ENCODE measurements at places on chromosomes 6 and 20. TPM values are rescaled to one million over a fixed set of nuclear protein-coding genes. Genes with fewer than 3 reads are reported as not detected.
A peak's percentile ranks its signal among the peaks of the same experiment; 100 is the strongest.

DNA sequence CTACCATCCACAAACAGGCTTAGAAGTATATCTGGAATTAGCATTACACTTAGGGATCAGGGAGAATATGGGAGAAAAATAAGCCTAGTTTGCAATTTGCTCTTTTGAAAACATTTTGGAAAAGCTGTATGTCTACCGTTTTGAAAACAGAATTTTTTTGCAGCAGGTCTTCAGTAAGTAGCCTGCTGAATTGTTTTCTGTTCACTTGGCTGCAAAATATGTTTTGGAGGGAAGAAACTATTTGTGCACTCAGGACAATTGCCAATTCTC lies 39.6 kb downstream of the ILRUN start:
- DNase-seq, result peak; percentile 71

DNA sequence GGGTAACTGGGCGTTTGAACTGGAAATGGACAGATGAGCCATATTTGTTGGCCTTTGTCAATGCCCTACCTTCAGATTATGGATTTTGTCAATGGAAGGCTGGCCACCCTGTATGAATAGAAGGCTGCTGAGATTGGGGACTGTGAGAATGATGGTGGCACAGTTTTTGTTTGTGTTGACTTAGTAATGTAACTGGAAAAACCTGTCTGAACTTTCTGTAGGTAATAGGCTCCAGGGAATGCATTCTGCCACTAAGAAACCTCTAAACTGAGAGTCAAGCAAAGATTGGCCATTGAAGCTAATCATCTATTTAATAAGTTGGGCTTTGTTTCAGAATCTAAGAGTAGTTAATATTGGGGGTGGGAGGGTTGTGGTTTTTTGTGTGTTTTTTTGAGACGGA lies 97.5 kb downstream of the FOXO3 start:
- DNase-seq, result no peak

DNA sequence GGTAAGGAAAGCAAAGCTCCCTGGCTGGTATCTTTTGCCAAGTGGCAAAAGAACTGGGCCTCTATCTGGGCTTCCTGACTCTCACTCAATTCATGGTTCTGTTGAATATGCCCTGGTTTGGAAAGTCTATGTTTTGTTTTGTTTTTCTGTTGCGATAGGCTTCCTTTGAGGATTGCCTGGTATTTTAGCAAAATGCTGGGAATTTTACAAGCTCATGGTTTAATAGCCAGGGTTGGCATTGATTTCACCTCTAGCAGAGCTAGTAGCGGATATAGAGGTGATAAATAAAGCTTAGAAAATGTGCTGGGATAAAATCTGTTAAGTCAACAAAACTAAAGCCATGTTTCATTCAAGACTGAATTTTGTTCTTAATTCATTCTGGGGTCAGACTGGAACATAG lies 109.9 kb downstream of the RNF144B start:
- no peak for DNase-seq

GRCh38 chr6:41877051-41877680 lies 18.0 kb downstream of the USP49 start:
- no peak for DNase-seq

The VSTM2L gene
- 9.2 TPM for total RNA-seq

The OR2H2 gene
- not detected for total RNA-seq

The RAB23 gene
- total RNA-seq, result 78.6 TPM

The MYL9 gene
- total RNA-seq, result 172 TPM

The GLP1R gene
- not detected for total RNA-seq

DNA sequence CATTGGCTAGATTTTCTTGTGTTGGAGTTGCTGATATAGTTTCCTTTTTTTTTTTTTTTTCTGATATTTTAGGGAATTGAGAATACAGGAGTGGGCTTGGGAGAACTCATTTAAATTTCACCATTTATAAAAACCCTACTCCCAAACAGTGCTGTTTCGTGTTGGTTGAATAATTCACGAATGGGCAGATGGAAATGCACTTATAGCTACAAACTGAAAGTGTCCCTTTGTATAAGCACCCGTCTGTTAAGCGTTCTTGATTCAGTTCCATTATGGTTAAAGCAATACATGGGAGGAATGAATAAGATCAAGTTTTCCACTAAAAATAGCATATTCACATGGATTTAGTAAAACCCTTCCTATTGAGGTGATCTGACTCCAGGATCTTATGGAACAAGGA lies 122.2 kb upstream of the ARG1 start:
- no peak for DNase-seq

All from GM23248 (cell line).